Activated T-cell treated with anti-CD3 and anti-CD28 coated beads, Interleukin-2, amount 50 U/mL, for 4 hours (primary cell): ENCODE measurements at places on chromosomes 1 and 21. TPM values are rescaled to one million over a fixed set of nuclear protein-coding genes. Genes with fewer than 3 reads are reported as not detected.

GRCh38 chr1:106727171-106727570 is 329.3 kb upstream of the PRMT6 start:
- DNase-seq, result no peak

DNA sequence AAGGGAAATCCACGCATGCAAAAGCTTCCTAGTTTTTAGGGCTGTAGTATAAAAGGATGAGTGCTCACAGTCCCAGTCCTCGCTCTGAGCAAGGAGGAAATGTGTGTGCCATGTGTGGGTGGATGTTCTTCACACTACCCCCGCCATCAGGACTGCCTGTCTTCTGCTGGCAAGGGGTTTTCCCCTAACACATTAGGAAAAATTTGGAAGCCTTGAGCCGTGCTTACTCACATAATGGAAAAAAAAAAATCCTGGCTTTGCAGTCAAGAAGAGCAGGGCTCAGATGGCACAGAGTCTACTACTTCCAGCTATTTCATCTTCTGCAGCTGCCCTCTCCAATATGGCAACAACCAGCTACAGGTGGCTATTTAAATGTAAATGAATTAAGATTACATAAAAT is 363.1 kb downstream of the PLPP3 start:
- DNase-seq, result no peak

- no peak for DNase-seq
Measured at GRCh38 chr1:109191377-109191776, 22.3 kb upstream of the SARS1 start.

DNA sequence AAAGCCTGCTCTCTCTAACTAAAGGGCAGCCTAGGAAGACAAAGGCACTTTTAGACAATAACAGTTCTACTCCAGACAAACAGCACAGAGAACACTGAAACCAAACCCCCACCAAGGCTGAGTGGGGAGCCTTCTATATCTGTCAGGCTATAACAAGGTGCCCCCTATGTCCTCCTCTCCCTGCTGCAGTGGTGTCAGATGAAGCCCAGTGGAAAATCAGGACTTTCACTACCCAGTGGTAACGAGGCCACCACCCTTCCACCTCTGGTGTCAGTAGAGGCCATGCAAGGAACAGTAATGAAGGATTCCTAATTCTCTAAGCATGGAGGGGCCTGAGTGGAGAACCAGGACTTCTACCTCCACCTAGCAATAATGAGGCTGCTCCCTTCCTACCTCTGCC is 83.7 kb downstream of the ZSWIM5 start:
- DNase-seq, result no peak

DNA sequence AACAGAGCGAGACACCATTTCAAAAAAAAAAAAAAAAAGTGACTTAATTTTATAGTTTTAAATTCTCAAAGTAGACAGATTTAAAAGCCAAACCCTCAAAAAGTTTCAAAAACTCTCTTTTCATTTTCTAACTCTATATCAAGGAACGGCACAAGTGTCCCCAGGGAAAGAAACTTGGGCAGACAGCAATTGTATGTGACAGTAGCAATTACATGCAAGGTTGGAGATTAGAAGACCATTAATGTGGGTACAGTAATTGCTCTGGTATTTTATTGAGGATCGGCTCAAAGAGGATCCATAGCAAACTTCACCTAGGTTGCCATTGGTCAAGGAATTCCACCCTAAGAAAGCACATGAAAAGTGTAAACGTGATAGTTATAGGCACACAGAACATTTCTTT is 46.2 kb downstream of the ACBD6 start:
- DNase-seq, result no peak

GRCh38 chr21:32523988-32524719 is 61.2 kb downstream of the TCP10L start:
- DNase-seq, result no peak

DNA sequence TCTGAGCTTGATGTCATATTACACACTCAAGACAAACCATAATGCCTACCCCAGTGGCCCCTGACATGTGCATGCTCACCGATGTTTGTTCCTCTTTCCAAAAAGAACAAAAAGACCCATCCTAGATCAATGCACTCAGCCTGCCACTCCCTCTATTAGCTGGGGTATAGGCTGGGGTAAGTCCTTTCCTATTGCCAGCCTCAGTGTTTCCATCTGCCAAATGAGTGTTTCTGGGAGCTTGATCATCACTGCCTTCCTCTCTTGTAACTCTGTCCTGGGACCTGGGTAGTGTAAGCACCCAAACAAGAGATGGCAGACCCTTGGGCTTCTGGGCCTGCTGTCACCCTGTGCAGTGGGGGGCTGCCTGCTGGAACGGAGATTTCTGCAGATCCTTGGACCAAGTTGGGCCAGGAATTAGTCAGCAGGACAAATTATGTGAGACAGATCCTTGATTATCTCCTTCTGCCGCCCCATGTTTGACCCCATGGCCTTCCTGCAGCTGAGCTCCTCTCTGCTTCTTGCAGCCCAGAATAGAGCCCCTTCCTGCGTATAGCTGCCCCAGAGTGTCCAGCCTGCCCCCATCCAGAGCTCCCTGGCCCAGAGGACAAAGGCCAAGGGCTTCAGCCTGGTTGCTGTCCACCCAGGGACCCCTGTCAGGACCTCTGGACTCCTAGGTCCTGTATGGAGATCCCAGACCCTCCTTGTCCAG is 31.5 kb upstream of the LRP8 start:
- no peak for DNase-seq

- DNase-seq, result no peak
Measured at GRCh38 chr1:90534116-90534515, 183.0 kb downstream of the BARHL2 start.

- DNase-seq, result no peak
Measured at GRCh38 chr1:53421208-53421607, 38.0 kb upstream of the DMRTB1 start.

DNA sequence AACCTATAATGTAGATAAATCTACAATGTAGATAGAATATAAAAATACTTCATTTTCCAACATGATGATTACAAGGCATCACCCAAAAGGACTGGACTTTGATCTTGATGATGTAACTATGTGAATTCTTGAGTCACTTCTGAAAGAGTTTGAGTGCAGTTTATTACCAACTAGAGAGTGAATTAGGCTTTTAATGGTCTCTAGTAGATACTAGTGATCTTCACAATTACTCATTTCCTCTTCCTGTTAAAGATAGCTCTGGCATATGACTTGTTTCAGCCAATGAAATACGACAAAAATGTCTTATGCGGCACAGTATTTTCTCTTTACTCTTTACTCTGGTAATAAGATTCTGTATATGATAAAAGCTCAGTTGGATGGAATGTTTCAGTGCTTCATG is 1588.1 kb upstream of the B3GALT2 start:
- DNase-seq, result no peak

- DNase-seq, result no peak
Measured at GRCh38 chr1:185739967-185740366, 5.8 kb downstream of the HMCN1 start.

DNA sequence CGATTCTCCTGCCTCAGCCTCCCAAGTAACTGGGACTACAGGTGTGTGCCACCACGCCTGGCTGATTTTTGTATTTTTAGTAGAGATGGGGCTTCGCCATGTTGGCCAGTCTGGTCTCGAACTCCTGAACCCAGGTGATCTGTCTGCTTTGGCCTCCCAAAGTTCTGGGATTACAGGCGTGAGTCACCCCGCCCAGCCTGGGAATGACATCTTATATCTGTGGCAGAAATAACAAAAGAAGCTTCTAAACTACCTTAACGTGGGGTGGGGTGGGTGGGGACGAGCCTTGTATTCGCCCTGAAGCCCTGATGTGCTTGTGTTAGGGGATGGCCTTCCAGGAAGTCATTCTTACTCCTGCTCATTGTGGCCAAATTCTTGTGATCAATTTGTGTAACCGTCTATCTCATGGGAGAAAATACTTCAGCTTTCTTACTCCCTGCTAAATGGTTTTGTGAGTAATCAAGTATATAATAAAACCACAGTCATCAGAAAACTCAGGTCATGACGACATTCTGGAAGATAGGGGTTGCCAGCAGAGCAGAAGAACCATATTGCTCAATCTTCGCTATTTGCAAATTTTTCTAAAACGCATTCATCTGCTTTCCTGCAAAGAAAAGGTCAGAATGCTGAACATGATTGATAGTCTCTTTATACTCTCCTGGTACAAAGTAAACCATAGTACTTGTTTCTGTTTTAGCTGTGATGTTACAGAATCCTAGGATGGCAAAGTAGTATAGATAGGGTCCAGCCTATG is 63.2 kb downstream of the DIRAS3 start:
- DNase-seq, result no peak

- no peak for DNase-seq
Measured at GRCh38 chr1:223326776-223327175, 37.2 kb downstream of the SUSD4 start.

- no peak for DNase-seq
Measured at GRCh38 chr21:46212721-46213484, 15.7 kb downstream of the LSS start.

- DNase-seq, result no peak
Measured at GRCh38 chr1:5119366-5120234, 465.2 kb downstream of the AJAP1 start.

DNA sequence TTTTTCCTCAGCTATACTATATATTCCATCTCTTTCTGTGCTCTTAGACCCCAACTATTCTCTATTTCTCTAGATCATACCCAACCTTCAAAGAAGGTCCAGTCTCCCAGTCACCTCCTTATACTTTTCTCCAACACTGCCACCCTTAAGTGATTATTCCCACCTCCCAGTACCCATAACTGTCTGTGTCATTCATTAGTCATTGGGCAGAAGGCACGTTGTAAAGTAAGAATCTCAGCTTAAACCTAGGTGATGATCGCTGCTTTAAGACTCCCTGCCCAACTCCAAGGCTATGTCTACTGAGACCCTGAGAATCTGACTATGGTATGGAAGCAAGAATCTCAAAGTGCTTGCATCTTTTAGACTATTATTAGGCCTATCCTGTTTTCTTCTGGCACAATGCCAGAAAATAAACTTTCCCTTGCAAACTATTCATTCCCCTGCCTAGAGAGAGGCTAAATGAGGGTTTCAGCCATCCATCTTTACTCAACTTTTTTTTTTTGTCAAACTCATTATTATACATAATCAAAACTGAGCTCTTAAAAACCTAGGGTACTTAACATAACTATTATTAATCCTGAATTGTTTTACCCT is 174.3 kb upstream of the DPT start:
- DNase-seq, result no peak

- DNase-seq, result no peak
Measured at GRCh38 chr1:183585038-183585437, 5.2 kb downstream of the NCF2 start.

DNA sequence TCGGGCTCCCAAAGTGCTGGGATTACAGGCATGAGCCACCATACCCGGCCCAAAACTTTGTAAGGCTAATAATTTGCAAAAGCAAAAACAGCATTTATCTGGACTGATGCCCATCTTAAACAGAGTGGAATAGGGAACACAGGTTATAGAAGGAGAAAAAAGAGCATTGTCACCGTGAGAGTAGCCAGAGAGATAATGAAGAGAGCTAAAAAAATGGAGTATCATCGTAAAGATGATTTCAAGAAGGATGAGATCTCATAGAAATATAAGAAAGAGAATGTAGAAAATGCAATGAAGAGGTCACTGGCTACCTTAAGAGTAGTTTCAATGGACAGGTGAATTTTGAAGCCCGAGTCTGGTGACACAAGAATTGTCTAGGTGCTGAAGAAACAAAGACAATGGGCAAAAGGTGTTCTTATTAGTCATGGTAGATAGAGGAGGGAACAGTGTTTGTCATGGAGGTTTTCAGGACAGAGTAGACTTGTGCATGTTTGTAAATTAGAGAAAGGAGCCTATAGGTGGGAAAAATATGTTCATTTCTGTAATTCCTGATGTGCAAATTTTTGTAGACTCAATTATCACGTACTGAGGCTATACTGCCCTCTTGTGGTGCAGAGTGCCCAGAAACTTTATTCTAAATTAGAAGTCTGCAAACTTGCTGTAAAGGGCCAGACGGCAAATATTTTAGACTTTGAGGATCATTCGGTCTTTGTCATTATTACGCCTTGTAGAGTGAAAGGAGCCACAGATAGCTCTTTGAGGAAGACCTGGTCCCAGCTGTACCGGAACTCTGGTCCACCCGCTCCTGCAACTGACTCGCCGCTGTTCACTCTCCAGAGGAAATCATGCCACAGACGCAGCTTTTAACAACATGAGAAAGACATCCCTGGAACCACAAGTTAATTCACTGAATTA is 8.1 kb upstream of the TMEM183A start:
- peak; percentile 58 for DNase-seq

GRCh38 chr1:213951876-213952275 is 35.9 kb upstream of the PROX1 start:
- no peak for DNase-seq

DNA sequence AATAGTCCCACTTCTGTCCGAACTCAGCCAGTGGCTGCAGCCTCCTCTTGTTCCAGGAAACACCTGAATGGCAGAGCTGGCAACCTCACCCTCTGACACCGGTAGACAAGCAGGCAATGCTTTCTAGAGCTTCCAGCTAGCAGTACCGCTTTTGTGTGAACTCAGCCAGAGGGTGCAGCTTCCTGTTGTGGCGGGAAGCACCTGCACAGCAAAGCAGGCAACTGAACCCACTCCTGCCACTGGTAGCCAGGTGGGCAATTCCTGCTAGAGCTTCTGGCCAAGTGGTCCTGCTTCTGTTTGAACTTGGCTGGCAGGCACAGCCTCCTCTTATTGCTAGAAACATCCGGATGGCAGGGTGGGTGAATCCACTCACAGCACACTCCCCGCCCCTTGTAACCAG is 40.1 kb upstream of the TMPRSS15 start:
- no peak for DNase-seq

GRCh38 chr1:18144916-18145647 is 37.5 kb downstream of the IGSF21 start:
- DNase-seq, result no peak

- DNase-seq, result no peak
Measured at GRCh38 chr1:57788313-57788712, 364.5 kb upstream of the DAB1 start.

DNA sequence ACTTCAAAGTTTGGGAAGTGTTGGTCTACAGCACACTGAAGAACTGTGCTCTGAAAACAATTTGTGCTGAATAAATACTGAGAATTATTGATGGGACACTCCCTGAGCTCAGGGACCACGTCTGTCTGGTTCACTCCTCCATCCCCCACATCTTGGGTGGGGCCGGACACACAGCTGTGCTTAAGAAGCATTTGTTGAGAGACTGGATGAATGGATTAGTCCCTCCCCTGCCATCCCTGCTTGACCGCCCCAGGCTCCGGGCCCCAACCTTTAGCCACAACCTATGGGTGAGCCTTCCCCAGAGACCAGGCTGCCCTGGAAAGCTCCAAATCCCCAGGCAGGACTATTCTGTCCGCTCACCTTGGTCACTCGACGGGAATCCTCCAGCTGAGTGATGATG is 7.5 kb downstream of the TRIM63 start:
- no peak for DNase-seq

Gene IL24
- 30.7 TPM for total RNA-seq

Gene POU3F1
- 1.0 TPM for total RNA-seq

Gene HAO2
- not detected for total RNA-seq

Gene JAM2
- total RNA-seq, result 0.46 TPM

Gene KPRP
- not detected for total RNA-seq

Gene NBPF4
- total RNA-seq, result not detected

Gene TRIM45
- total RNA-seq, result 0.21 TPM

Gene EFNA4
- total RNA-seq, result 4.2 TPM

Gene CDC42BPA
- total RNA-seq, result 0.52 TPM

Gene KIF2C
- total RNA-seq, result 8.1 TPM

Gene MTMR11
- 1.3 TPM for total RNA-seq
